ENCODE measurements at places on chromosomes 5 and 9.

GRCh38 chr9:125805057-125805456 is 57.9 kb downstream of the PBX3 start:
- ATAC-seq: no peak

- peak; percentile 36 for ATAC-seq
These were observed 565 bp downstream of the HTR1A start for GRCh38 chr5:63961598-63962161.

DNA sequence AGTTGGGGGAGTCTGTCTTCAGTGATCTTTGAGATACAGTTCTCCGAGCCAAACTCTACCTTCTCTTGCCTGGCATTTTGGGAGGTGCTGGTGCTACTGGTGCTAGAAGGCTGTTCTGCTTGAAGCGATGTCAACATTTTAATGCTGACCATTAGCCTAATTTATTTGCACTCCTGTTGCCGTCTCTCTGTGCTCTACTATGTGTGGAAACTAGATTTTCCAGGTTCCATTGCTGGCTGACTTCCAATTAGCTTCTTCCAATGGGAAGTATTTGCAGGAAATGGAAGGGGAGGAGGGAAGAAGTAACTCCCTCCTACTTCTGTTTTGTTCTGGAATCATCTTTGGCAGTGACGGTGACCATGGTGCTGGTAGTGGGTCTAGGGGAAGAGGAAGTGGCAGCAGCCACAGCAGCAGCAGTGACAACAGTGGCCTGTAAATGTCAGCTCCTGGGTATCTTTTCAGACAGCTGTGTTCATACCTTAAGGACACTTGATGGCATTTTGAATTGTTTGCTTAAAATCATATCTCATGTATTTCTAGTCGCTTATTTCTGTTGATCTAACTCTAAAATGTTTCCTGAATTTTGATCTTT is 7.9 kb downstream of the TXNDC8 start:
- ATAC-seq: no peak

DNA sequence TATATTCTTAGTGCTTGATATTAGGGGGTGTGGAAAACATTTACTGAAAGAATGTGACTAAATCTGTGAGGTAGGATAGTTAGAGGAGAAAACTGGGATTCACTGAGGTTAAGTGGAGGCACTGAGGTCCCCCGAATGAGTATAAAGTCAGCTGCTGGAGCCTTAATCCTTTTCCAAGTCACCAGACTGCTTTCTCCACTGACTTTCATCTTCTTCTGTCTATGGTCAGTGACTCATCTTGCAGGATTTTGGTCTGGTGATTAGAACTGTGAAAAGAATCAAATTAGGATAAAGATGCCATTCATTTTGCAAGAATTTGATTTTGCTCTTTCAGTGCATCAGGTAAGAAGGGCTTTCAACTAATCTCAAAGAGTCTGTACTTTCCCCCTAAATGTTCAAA is 89.3 kb upstream of the ALDH1A1 start:
- peak; percentile 18 for ATAC-seq

- ATAC-seq: no peak
These were observed 37.2 kb downstream of the HEXB start for GRCh38 chr5:74722271-74722670.

GRCh38 chr5:171495122-171495700 is 75.8 kb downstream of the FGF18 start:
- no peak for ATAC-seq

- no peak for ATAC-seq
These were observed 38.0 kb downstream of the RASGEF1C start for GRCh38 chr5:180170810-180171567.

DNA sequence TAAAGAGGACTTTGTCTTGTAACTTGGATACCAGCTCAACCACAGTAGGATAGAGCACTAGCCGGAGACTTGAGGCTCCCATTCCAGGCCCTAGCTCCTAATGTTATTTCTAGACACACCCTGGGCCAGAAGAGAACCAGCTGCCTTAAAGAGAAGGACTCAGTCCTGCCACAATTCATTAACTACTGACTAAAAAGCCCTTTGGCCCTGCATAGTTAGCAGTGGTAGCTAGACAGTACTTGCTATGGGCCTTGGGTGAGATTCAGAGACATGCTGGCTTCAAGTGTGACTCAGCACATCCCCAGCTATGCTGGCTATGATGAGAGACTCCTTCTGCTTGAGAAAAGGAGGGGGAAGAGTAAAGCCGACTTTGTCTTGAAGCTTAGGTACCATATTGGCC is 47.3 kb downstream of the TMEM167A start:
- no peak for ATAC-seq

- ATAC-seq: no peak
These were observed 215.8 kb downstream of the ADAMTS12 start for GRCh38 chr5:33675958-33676464.

- ATAC-seq: no peak
These were observed 340.3 kb downstream of the CYLC2 start for GRCh38 chr9:103335461-103335860.

DNA sequence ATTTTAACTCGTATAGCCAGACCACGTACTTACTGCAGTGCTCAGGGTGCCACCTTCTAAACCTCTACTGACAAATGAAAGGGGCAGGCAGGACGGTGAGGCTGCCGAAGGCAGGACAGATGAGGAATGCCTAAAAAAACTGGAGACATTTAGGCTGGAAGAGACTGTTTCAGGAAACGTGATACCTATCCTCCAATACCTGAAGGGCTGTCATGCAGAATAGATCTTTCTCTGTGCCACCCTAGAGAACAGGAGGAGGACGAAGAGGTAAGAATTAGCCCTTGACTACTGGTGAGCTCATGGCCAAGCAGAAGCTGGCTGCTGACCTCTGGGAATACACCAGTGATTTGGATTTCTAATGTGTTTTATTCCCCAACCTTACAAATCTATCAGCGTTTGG is 139.4 kb downstream of the EFNA5 start:
- ATAC-seq: no peak

- no peak for ATAC-seq
These were observed 12.3 kb upstream of the MRNIP start for GRCh38 chr5:179870952-179871351.

GRCh38 chr9:23447166-23447565 is 378.9 kb downstream of the ELAVL2 start:
- no peak for ATAC-seq

DNA sequence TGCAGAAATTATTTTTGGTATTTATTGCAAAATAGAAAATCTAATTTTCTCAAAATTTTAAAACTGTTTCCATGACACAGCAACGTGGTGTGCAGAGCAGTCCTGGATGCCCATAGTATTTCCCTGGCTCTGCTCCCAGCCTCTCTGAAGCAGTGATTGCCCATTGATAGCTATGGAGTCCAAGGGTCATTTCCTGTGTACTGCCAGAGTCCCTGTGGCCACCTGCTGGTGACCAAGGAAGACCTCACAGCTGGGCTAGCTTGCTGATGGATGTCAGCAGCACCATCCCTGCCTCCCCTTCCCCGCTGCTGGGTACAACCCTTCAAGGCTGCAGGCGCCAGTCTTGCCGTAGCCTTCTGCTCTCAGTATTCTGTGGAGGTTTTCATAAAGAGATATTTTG is 184.1 kb downstream of the DIRAS2 start:
- no peak for ATAC-seq

- peak; percentile 92 for ATAC-seq
These were observed 48.9 kb downstream of the TJP2 start for GRCh38 chr9:69222970-69223369.

DNA sequence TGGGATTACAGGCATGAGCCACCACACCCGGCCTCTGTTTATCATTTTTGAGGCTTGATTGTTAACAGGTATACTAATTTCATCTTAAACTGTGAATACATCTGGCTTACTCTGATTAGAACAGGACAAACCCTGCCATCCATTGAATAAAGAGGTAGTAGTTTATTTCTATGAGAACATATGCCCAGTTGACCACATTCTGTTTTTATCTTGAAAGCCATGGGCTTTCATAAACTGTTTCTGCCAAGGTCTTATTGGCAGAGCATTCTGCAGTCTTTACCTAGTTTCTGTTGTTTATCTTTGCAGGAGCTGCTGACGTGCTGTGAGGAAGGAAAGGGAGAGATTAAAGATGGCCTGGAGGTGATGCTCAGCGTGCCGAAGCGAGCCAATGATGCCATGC is 184.9 kb upstream of the OTULINL start:
- ATAC-seq: no peak

DNA sequence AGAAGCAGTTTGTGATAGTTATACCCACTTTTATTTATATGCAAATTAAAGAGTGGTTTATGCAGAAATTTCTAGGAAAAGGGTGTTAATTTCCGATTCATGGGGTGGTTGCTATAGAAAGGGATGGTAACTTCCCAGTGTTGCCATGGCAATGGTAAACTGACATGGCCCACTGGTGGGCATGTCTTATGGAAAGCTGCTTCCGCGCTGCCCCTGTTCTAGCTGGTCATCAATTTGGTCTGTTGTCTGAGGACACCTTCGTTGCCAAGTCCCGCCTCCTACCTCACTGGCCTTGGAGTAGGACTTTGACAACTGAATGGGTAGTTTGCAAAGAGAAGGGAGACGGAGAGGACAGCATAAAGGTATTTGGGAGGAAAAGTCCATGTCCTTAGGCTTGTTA is 74.0 kb upstream of the SMIM23 start:
- ATAC-seq: peak; percentile 24

DNA sequence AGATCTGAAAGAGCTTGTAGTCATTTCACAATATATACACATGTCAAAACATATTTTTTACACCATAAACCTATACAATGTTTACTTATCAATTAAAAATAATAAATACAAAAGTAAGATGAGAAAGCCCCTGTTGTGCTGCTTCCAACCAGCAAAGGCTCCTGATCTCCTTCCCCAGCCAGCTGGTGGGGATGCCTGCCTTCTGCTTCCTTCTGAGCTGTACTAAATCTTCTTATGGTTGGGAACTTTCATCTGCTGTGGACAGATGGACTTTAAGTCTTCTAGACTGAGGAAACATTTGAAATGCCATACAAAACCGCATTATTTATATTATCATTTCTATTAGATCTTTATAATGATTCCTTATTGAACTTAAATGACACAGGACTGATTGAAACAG is 745.3 kb upstream of the CHD1 start:
- no peak for ATAC-seq

DNA sequence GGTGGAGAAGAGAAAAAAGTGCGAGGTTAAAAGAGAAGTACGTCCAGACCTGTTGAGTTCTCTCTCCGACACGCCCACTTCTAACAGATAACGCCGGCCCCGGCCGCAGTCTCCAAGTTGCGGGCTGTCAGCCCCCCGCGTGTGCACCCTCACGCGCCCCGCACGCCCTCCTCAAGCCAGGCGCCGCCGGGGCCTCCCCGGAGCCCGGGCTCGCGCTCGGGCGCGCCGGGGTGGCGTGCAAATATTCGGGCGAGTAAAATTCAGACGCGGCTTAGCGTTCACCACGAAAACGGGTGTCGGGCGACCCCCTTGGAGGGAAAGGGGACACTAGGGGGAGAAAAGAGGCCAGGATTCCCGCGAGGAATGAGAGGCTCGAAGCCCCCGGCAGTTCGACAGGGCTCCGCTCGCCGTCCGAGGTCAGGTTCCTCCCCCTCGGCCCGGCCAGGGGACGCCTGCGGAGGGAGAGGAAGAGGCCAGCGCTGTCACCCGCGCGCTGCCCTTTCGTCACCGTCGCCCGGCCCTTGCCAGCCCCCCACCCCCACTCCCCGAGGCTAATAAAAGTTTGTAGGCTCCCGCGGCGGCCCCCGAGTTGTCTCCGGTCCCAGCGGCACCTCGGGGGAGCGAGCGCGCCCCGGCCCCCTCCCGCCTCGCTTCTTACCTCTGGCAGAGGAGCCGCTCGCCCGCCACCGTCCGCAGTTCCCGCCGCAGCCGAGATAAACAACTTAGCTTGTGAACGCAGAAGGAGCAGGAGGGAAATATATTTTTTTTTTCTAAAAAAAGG is 743 bp downstream of the NR3C1 start:
- ATAC-seq: peak; percentile 1

GRCh38 chr5:141512390-141512910 is 23.6 kb downstream of the PCDHGC5 start:
- ATAC-seq: peak; percentile 58

- ATAC-seq: no peak
These were observed 31.0 kb upstream of the RXRA start for GRCh38 chr9:134295101-134295745.

DNA sequence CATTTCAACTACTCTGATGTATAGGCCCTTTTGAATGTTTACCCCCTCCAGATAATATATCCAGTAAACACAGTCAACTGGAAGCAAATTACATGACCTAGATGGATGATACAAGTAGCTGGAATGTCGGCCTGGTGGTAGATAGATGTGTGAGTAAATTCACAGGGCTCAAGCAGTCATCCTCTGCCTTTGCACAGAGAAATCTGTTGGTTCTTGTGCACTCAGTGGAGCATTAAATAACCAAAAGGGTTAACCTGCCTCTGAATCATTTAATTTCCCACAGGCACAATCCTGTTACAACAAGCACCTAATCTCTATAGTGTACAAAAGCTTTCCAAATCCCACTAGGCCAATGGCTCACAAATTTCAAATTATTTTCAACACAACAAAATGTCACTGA is 668.3 kb downstream of the DNAH5 start:
- ATAC-seq: no peak

GRCh38 chr9:6562201-6562600 is 83.3 kb downstream of the GLDC start:
- ATAC-seq: no peak

DNA sequence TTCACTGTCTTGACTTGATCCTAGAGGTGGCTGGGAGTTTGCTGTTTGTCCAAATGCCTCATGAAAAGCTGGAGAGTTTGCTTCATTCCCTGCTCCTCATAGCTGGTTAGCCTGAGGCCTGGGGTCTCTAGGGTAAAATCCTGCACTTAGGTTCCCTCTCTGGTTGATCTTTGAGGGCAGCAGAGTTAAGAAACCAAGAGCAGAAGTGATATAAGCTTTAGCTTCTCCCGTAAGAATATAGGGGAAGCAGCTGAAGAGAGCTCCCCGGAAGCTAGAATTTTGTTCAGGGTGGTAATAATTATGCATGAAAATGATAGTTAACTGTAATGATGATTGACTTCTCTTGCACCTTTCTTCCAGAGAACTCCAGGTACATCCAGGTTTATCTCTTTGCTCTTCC is 1.4 kb downstream of the FAM53C start:
- no peak for ATAC-seq

GRCh38 chr9:93198838-93199625 is 15.1 kb downstream of the WNK2 start:
- ATAC-seq: no peak
